ENCODE measurements at places on chromosomes 6 and 20.

DNA sequence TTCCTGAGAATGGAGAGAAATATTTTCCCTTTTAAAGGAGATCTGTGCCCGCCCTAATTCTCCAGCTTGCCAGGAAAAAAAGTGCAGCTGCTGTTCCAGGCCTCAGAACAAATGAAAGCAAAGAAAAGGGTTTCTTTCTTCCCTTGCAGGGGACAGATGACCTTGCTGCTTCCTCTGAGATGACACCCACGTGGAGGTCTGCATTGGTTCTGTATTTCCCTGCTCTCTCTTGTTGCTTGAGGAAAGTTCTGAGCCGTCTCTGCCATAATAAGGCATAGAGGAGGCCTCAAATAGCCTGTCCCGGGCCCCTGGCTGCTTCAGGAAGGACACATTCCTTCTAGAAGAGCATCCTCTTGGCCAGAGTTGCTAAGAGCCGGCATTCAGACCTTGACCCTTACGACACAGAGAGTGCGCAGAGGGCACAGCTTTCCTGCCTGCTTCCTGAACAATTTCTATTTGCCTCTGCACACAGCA lies 501.8 kb upstream of the SULF2 start:
- H3K27ac ChIP-seq: no peak overlapping the region
- no peak overlapping the region for H3K4me3 ChIP-seq
- peaks cover 3% of the 10 kb centered on the region for H3K27me3 ChIP-seq

DNA sequence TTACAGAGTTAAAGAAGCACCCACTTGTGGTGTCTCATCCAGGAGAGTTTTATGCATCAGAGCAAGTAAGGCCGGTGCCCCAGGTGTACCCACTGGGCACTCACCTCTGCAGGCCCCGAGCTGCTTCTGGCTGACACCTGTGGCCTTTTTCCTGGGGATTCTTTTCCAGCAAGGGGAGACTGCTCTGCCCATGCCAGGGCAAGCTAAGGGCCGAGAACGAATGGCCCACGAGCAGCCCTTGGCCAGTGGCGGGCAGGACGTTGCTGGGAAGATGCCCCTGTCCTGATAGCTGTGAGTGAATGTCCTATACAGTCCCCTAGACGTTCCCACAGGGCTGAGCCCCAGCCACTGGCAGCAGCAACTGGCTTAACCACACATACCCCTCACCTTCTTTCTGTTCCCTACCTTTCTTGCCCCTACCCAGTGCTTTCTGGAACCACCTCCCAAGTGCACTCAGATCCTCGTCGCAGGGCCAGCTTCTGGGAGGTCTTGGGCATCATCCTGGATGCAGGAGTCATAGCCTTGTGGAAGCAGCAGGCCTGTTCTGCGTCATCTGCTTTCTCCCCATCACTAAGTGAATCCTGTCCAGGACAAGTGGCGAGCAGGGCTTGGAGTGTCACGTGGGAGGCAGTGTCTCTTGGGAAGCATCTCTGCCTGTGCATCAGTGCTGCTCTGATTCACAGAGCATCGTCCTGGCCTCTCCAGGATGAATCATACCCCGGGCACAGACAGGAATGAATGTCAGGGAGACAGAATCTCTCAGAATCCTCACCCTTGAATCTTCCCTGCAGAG lies 32.5 kb downstream of the SYNDIG1 start:
- H3K4me1 ChIP-seq: no peaks in the 10 kb centered on the region
- no peak overlapping the region for H3K27ac ChIP-seq
- no peaks in the 10 kb centered on the region for H3K36me3 ChIP-seq
- no peak overlapping the region for H3K4me3 ChIP-seq
- no peak for DNase-seq

- H3K4me1 ChIP-seq: peaks cover 6% of the 10 kb centered on the region
- H3K27ac ChIP-seq: no peak overlapping the region
- DNase-seq: no peak
- no peaks in the 10 kb centered on the region for H3K36me3 ChIP-seq
- no peaks in the 10 kb centered on the region for H3K27me3 ChIP-seq
These were observed 108.9 kb upstream of the EMILIN3 start for GRCh38 chr20:41475503-41475902.

DNA sequence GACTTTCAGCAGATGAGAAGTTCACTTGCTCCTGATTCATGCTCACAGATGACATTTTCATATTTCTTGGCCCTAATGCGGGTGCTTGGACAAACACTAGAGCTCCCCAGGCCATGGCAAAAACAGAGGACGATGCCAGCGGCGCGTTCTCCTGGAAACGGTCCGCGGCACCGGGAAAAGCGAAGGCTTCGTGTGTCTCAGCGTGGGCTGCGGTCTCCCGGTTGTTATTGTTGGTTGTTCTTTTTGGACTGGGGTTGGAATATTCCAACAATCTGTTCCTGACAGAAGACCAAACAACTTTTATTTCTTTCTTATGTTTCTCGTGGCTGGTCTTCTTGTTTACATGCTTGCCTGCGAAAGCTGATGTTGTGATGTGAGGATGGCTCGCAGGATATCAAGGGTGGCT lies 46.8 kb upstream of the NEDD9 start:
- H3K4me1 ChIP-seq: peaks cover 16% of the 10 kb centered on the region
- no peaks in the 10 kb centered on the region for H3K27me3 ChIP-seq
- no peak overlapping the region for H3K27ac ChIP-seq
- no peak overlapping the region for H3K4me3 ChIP-seq

DNA sequence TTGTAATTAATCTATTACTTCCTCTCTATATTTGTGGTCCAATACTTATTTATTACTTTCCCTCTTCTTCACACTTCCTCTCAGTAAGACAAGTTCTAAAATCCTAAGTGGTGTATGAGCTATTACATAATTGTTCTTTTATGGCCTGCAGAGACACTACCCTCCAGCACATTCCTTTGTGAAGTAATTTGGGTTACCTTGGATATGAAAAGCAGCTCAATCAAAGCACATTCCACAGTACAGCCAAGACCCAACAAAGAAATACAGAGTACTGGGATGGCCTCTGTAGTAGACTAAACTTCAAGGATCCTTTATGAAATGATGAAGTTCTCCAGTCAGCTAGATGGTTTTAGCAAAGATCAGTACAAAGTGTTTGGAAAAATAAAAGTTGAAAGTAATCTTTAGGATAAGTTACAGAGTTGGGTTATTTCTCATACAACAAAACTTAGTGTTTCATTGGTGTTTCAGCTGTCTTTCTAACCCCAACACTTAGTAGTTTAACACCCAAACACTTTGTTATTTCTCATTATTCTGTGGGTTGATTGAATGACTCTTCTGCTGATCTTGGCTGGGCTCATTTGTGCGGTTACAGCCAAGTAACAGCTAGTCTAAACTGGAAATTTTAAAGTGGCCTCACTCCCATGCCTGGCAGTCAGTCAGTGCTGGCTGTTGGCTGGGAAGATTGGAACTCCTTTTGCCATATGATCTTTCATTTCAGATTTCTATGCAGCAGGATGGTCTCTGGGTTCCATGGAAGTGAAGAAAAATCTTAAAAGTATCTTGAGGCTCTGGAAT lies 161.5 kb upstream of the POU3F2 start:
- no peaks in the 10 kb centered on the region for H3K27me3 ChIP-seq
- H3K4me1 ChIP-seq: no peaks in the 10 kb centered on the region
- DNase-seq: no peak
- no peak overlapping the region for H3K27ac ChIP-seq

DNA sequence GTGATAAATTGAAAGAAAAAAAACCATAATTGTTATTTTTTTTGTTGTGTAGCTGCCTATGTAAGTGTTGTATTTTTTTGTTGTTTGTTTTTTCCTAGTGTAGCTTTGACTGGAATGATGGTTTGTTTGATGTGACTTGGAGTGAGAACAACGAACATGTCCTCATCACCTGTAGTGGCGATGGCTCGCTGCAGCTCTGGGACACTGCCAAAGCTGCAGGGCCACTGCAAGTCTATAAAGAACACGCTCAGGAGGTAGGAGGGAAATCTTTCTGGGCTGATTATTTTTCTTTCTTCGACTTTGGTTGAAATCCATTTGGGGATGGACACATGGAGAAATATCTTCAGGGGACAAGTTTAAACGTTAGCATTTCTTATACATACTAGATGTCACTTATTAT lies 3.8 kb downstream of the PEX7 start:
- H3K4me1 ChIP-seq: no peaks in the 10 kb centered on the region
- H3K36me3 ChIP-seq: peaks cover 4% of the 10 kb centered on the region
- no peak overlapping the region for H3K27ac ChIP-seq
- H3K27me3 ChIP-seq: no peaks in the 10 kb centered on the region

- peaks cover 5% of the 10 kb centered on the region for H3K36me3 ChIP-seq
- no peak overlapping the region for H3K27ac ChIP-seq
- no peaks in the 10 kb centered on the region for H3K27me3 ChIP-seq
- no peak overlapping the region for H3K4me3 ChIP-seq
- H3K4me1 ChIP-seq: peaks cover 28% of the 10 kb centered on the region
These were observed 14.3 kb upstream of the C20orf144 start for GRCh38 chr20:33647603-33648395.

GRCh38 chr6:35209622-35210247 lies 4.0 kb upstream of the SCUBE3 start:
- peaks cover 3% of the 10 kb centered on the region for H3K4me1 ChIP-seq
- no peak for DNase-seq
- H3K4me3 ChIP-seq: no peak overlapping the region
- H3K36me3 ChIP-seq: no peaks in the 10 kb centered on the region
- H3K27ac ChIP-seq: no peak overlapping the region
- peaks cover 61% of the 10 kb centered on the region for H3K27me3 ChIP-seq

GRCh38 chr20:17730071-17730470 lies 30.3 kb downstream of the BANF2 start:
- H3K4me1 ChIP-seq: no peaks in the 10 kb centered on the region
- H3K27ac ChIP-seq: no peak overlapping the region
- no peak overlapping the region for H3K4me3 ChIP-seq
- H3K27me3 ChIP-seq: no peaks in the 10 kb centered on the region
- no peak for DNase-seq

GRCh38 chr20:7155282-7155681 lies 387.8 kb downstream of the BMP2 start:
- no peaks in the 10 kb centered on the region for H3K36me3 ChIP-seq
- H3K27ac ChIP-seq: no peak overlapping the region
- H3K27me3 ChIP-seq: no peaks in the 10 kb centered on the region
- no peak for DNase-seq
- H3K4me1 ChIP-seq: peaks cover 7% of the 10 kb centered on the region
- no peak overlapping the region for H3K4me3 ChIP-seq

- no peak overlapping the region for H3K4me3 ChIP-seq
- H3K36me3 ChIP-seq: no peaks in the 10 kb centered on the region
- DNase-seq: no peak
- no peaks in the 10 kb centered on the region for H3K27me3 ChIP-seq
These were observed 54.2 kb upstream of the MAP7 start for GRCh38 chr6:136604328-136604825.

- no peak overlapping the region for H3K4me3 ChIP-seq
- no peaks in the 10 kb centered on the region for H3K27me3 ChIP-seq
- no peaks in the 10 kb centered on the region for H3K36me3 ChIP-seq
- DNase-seq: no peak
- H3K27ac ChIP-seq: no peak overlapping the region
- H3K4me1 ChIP-seq: peaks cover 22% of the 10 kb centered on the region
These were observed 120.8 kb downstream of the CEBPB start for GRCh38 chr20:50311308-50312001.

DNA sequence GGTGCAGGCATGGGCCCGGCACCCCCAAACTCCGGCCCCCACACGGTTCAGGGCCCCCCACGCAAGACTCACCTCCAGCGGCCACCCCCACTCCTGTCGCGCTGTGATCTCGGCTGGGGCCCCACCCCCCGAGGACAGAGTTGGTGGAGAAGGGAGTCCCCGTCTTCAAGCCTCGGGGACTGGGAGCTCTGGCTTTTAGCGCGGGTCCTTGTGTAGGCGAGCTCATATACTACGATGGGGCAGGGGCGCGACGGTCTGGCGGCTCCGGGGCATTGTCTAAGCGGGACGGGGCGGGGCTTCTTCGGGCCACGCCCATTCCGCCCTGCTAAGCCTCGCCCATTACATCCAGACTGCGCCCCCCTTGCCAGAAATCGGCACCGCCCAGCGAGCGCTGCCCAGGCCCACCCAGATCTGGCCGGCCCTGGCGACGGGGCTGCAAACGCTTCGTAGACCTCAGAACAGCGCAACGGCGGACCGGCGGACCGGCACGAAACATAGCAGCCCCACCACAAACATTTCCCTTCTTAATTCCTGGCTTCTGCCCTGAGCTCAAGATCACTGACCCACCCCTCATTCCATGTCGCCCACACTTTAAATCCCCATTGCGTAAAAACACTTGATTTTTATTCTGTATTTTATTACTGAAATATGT lies 1.0 kb upstream of the DDAH2 start:
- peaks cover 25% of the 10 kb centered on the region for H3K4me1 ChIP-seq
- H3K27me3 ChIP-seq: no peaks in the 10 kb centered on the region
- DNase-seq: no peak
- peak overlapping the region; percentile 74 for H3K4me3 ChIP-seq
- H3K36me3 ChIP-seq: peaks cover 29% of the 10 kb centered on the region

- H3K4me3 ChIP-seq: no peak overlapping the region
- peaks cover 14% of the 10 kb centered on the region for H3K4me1 ChIP-seq
- no peak overlapping the region for H3K27ac ChIP-seq
- no peaks in the 10 kb centered on the region for H3K27me3 ChIP-seq
- DNase-seq: no peak
These were observed 50.6 kb upstream of the TBC1D7 start for GRCh38 chr6:13378669-13379590.

DNA sequence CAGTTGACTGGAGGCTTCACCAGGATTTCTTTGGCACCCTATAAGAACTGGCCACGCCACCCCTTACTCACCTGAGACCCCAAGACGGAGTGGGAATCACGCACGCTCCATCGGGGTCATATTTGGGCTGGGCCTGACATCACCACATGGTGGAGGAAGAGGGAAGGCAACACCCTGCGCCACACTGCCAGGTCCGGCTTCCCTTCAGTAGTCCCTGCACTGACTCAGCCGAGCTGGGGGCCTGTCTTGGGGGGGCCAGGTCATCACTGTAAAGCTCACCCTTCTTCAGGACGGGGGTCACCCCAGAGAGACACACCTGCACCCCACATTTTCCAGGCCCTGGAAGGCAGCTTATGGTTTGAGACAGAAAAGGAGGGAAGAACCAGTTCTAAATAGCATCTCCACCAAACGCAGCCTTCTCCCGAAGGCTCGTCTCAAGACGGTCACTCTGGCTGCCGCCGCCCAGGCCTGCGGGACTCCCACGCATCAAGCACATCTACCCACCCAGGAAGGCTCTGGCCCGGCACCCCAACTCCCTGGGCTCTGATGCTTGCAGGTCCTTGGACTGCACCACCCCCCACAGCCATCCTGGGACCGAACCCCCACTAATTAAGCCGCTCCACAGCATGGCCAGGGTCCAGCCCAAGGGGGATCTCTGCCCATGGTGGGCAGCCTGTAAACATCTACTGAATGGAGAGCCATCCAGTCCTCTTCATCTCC lies 51.8 kb downstream of the GINS1 start:
- no peaks in the 10 kb centered on the region for H3K27me3 ChIP-seq
- no peak for DNase-seq
- no peak overlapping the region for H3K4me3 ChIP-seq

DNA sequence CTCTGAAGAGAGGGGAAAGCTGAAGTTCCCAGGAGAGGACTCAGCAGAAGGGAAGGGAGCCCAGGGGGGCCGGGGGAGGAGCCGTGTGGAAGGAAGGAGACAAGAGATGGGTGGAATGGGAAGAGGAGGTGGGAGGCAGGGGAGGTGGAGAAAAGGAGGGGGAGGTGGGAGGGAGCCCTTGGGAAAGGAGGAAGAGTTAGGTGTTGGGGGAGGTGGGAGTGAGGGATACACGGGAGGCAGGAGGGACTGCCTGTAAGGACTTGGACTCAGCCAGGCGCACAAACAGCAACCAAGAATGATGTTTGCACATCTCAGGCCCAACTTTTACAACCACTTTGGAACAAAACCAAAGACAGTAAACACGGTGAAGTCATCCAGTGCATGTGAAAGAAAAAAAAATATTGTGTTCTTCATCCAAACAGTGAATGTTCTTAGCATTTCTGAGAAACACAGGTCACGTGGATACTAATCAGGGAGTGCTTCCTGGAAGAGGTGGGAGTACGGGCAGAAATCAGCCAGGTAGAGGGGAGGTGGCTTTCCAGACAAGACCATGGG lies 17.4 kb upstream of the LSM14B start:
- no peaks in the 10 kb centered on the region for H3K27me3 ChIP-seq
- H3K4me1 ChIP-seq: no peaks in the 10 kb centered on the region
- no peaks in the 10 kb centered on the region for H3K36me3 ChIP-seq
- DNase-seq: no peak
- H3K4me3 ChIP-seq: no peak overlapping the region

Measured in keratinocyte (primary cell).